Fibroblast of skin of right quadriceps (primary cell): ENCODE measurements at places on chromosomes 5 and 9.

- no peak for DNase-seq
Observed at GRCh38 chr5:93430118-93430517, 150.9 kb downstream of the NR2F1-AS1 start.

DNA sequence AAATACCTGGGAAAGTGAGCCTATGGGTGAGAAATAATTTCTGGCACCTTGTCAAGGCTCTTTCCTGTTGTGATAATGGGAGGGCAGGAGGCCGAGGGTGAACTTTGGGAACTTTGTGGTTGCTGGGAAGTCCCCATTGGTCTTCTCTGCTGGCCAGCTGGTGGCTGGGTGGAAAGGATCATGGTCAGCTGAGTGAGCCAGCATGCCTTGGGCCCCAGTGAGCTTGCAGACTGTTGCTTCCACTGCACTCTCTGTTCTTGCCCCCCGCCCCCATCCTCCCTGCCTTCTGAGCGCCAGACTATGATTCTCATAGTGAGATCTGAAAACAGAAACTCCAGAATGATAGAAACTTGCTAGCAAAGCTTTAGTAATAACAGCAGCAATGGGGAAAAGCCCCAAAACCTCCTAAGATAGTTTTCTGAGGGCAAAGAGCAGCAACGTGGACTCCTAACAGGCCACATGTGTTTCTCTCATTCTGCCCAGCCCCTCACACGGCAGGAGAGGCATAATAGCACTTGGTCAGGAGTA is 139.2 kb upstream of the SMARCA2 start:
- DNase-seq, result no peak

- DNase-seq, result peak; percentile 40
Observed at GRCh38 chr9:91118704-91119025, 243.1 kb downstream of the AUH start.

GRCh38 chr9:128421482-128421996 is 882 bp downstream of the CERCAM start:
- peak; percentile 33 for DNase-seq

GRCh38 chr5:168217497-168217896 is 73.9 kb upstream of the WWC1 start:
- DNase-seq, result no peak

DNA sequence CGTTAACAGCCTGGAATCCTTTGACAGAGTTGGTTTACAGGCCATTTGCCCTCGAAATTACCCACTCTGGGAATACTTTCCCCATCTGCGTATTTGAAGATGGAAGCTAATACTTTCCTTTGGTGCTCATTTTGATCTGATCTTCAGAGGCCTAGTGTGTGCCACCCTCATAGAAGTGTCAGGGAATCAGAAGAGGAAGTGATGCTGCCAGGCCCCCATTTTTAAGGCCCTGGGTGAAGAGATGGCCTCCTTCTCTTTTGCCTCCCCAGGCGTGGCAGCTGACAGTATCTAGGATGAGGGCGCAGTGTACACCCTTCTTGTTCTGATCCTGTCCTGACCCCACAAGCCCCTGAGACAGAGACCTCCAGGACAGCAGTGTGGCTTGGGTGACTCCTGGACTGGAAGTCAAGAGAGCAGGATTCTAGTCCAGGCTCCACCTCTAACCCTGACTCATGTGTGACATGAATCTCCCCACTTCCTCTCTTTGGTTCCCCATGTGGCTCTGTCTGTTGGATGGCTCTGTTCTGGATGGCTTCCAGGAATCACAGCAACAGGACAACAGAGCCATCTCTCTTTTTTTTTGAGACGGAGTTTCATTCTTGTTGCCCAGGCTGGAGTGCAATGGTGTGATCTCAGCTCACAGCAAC is 27.8 kb downstream of the CSF1R start:
- peak; percentile 84 for DNase-seq

DNA sequence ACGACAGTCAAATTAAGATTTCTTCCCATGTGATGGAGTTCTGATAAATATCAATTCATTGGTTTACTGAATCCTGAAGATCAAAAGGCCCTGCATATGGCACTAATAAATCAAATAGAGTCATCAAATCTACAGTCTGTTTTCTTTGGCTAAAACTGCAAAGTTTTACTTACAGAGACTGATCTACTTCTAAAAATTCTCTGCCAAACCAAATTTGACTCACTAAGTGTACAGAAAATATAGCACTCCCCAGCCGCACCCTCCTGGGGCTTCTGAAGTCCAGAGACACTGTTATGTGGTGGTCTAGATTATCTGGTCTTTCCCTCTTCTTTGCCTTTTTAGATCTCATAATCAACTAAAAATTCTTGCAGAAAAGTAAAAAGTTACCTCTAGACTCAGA is 237.7 kb downstream of the MLLT3 start:
- DNase-seq, result peak; percentile 6

DNA sequence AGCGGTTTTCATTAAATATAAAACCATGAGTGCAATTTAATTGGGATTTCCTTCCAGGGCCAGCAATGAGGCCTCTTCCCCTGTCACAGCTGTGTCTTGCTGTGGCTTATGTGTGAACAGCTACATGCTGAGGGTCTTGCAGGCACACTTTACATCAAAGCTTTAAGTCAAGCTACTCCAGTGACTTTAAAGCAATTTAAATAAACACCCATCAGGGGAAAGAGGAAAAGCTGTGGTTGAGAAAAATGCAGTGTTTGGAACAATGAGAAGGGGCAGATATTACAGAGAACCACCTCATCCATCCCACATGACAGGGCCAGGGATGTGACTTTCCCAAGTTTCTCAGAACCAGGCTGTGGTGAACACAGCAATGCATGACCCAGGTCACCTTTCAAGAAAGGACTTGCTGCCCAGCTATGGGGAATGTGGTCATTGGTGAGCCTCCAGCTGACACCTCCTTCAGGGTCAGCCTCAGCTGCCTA is 115.9 kb upstream of the LPAR1 start:
- DNase-seq, result peak; percentile 41

- no peak for DNase-seq
Observed at GRCh38 chr9:71479621-71480020, 288.7 kb downstream of the CEMIP2 start.

- DNase-seq, result no peak
Observed at GRCh38 chr9:130114741-130115140, 57.5 kb upstream of the NCS1 start.

DNA sequence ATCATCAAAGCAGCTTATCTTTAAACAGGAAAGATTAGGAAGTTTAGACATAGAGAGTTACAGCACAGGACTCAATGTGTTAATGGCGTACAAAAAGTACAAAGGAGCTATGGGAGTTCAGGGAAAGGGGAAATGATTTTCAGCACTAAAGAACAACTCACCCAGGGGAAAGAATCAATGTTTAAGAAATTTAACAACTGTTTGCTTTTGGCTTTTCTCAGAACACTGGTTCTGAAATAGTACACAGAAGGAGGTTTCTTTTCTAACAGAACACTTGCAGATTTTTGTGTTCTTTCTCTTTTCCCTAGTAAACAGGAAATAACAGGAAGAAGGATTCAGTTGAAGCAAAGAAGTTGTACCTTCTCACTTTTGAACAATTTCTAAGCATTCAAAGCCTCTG is 71.3 kb upstream of the GHR start:
- no peak for DNase-seq

DNA sequence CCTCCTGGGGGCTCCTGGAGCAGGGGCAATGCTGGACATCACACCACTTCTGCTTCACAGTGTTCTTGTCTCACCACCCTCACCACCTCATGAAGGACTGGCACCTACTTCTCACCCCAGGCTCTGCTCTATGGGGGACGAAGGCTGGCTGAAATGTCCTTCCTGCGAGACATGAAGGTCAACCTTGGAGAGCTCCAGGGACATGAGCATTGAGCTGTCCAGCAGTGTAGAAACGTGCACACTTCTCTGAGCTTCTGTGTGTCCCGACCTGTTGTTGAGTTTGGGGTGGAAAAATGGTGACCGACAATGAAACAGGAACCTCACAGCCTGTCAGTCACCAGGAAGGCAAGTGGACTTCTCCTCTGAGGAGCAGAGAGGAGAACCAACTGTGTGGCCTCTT is 68.6 kb upstream of the ADAMTS16 start:
- DNase-seq, result no peak

DNA sequence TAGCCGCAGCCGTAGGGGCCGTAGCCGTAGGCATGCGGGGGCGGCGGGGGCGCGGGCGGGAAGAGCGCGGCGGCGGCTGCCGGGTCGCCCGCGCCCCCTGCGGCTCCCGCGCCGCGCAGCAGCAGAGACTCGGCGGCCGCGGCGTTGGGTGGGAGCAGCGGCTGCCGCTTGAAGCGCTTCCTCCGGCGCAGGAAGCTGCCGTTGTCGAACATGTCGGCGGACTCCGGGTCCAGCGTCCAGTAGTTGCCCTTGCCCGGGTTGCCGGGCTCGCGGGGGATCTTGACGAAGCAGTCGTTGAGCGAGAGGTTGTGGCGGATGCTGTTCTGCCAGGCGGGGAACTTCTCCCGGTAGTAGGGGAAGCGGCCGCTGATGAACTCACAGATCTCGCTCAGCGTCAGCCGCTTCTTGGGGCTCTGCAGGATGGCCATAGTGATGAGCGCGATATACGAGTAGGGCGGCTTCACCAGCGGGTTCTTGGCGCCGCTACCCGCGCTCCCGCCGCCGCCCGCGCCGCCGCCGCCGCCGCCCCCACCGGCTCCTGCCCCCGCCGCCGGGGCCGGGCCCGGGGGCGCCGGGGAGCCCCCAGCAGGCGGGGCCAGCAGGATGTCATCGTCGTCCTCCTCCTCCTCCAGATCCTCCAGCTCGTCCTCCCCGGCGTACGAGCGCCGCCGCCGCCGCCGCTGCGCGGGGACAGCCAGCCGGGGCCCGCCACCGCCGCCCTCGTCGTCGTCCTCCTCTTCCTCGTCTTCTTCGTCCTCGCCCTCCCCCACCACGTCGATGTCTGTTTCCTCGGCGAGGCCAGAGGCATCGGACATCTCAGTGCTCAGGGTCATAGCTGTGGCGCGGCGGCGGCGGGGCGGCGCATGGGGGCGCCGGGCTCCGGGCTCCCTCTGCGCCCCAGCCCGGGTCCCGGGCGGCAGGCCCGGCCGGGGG is 781 bp downstream of the FOXD1 start:
- DNase-seq, result peak; percentile 79

GRCh38 chr5:61974680-61975079 is 331.3 kb upstream of the KIF2A start:
- DNase-seq, result no peak

DNA sequence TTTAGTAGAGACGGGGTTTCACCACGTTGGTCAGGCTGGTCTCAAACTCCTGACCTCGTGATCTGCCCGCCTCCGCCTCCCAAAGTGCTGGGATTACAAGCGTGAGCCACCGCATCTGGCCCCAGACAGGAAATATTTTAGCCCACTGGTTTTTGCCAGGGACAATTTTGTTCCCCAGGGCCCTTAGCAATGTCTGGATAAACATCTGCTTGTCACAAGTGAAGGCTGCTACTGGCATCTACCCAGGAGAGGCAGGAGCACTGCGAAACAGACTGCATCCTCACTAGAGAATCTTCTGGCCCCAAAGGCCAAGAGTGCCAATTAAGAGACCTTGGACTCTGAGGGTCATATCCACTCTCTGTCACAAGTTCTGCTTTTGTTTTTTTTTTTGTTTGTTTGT is 2.4 kb upstream of the TPRN start:
- DNase-seq, result no peak

DNA sequence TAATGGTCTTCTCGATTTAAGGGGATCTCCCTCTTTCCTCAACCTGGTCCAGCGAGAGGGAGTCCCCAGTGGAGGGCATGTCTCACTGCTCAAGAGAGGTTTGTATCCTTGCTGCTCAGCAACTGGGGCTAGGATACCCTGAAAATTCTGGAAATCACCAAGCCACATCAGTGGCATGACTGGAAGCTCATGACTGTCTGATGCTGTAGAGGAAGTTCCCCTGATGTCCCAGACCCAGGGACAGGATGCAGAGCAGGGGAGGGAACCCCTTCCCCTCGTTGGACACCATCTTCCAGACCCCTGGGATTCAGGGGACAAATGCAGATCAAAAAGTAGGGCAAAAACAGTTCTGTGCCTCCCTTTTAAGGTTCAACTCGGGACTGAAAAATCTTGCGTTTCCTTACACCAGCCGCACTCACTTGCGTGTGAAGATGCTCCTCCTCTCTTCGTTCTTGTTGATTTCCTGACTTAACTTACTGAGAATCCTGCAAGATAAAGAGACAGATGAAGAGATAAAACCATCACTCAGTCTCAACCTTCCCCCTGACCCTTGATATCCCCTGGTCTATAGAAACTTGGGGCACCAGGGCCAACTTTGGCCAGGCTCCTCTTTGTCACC is 22.1 kb downstream of the LCP2 start:
- DNase-seq, result no peak

DNA sequence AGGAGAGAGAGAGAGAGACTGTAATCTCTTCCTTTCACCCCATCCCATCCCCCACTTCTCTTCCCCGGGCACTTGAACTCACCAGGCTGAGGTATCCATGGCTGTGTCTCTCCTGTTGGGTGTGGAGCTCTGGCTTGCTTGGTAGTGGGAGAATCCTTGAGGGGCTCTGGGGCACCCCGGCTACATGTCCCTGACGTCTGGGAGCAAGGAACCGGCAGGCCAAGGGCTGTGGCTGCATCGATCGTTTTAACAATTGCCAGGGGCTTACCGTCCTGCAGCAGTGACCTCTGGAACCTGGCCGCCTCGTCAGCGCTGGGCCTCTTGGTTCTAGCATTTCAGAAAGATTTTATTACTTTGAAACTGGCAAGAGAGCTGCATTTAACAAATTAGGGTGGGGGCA is 30.0 kb downstream of the FGF18 start:
- DNase-seq, result no peak

- DNase-seq, result peak; percentile 58
Observed at GRCh38 chr9:18338042-18338441, 135.9 kb upstream of the ADAMTSL1 start.

DNA sequence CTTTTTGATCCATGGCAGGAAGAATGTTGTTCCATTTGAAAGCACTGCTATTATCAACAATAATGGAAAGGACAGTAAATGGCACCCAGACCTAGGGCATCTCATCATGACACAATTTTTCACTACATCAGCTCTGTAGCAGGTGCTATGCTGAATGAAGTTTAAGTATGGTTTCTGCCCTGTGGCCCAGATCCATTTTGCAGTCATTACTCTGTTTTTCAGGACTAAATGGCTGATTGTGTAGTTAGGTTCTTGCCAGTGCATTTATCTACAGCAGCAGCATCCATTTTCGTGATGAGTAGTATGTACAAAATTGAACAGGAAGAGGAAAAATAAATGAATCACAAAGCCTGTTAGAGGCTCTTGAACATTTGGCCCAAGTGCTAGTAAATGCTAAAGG is 270.5 kb upstream of the CD180 start:
- DNase-seq, result no peak

DNA sequence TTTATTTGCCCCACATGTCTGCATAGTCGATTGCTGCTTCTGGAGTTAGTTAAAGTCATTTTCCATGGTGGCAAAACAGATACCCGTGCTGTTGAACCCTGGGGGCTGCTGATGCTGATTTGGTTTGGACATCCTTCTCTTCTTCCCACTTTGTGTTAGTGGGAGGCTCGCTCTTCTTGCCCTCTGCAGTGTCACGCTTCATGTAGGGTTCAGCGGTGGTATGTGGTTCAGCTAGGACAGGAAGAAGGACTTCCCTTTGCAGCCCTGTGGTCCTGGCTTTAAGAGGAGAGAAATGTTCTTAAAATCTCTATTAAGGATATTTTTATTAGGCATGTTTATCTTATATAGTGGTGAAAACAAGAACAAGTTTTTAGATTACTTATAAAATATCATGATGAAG is 36.2 kb downstream of the SLC36A1 start:
- no peak for DNase-seq

GRCh38 chr5:173963867-173964441 is 25.0 kb upstream of the C5orf47 start:
- no peak for DNase-seq

GRCh38 chr5:96752341-96753016 is 55.3 kb downstream of the ERAP1 start:
- peak; percentile 60 for DNase-seq
